ENCODE measurements at places on chromosomes 2 and 18.

DNA sequence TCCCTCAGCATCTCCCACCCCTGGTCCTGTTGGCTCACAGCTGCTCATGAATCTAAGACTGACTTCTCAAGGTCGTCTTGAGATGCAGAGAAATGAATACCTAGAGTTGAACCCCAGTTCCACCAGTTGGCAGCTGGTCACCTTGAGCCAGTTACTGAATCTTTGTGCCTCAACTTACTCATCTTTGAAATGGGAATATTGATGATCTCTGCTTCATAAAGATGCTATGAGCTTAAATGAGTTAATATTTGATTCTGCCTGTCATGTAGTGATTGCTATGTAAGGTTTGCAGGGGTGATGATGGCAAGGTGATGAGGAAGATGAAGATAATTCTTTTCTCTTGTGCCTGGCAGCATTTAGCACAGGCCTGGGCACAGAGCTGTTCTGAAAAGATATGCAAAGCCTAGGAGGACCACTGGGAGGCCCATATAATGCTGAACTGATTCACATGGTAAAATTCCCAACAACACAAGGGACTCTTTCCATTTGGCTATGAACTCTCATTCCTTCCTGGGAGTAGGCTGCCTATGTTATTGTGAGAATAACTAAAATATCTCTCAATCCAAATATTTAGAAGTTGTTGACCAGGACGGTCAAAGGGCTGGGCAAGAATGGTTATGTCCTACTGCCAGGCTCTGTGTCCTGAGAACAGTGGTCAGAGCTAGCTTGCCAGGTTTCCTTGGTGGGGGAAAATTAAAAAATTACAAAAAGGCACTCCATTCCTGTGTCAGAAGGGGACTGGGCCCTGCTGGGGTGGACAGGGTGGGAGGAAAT, 70.9 kb downstream of the APOB start:
- DNase-seq, result no peak

GRCh38 chr18:13892098-13892497, 23.2 kb downstream of the MC2R start:
- no peak for DNase-seq

GRCh38 chr18:55235094-55235461, 275.8 kb upstream of the CCDC68 start:
- no peak for DNase-seq

- no peak for DNase-seq
Measured at GRCh38 chr2:60818272-60818671, 62.2 kb downstream of the PAPOLG start.

GRCh38 chr2:58686776-58687175, 445.7 kb upstream of the FANCL start:
- DNase-seq, result no peak

GRCh38 chr2:86275962-86276361, 61.5 kb downstream of the REEP1 start:
- DNase-seq, result no peak

DNA sequence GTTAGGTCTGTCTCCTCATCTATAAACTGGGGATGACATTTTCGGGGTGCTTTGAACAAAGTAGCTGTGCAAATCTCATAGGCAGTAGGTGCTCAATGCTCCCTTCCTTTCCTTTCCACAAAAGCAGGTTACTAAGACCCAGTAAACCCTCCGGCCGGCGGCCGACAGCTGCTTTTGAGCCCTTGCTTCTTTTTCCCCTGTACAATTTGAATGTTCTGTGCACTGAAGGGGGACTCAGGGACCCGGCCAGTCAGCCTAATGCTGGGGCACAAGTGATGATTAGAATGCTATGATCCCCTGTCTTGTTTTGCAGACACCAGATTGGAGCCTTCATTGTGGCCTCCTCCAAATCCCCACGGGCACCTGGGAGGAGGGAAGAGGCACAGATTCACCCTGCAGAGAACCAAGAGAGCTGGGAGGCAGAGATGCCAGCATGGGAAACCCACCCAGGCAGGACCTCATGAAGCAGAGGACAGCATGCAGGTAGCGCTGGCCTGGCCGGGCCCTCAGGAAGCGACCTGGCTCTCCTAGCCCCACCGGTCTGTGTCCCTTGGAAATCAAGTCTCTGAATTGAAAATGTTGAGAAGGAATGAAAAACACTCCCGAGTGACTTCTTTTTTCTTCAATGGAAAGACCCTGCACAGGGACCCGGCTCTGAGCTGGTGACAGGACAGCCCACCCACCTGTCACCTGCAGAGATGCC, 128.6 kb upstream of the HDAC4 start:
- no peak for DNase-seq

DNA sequence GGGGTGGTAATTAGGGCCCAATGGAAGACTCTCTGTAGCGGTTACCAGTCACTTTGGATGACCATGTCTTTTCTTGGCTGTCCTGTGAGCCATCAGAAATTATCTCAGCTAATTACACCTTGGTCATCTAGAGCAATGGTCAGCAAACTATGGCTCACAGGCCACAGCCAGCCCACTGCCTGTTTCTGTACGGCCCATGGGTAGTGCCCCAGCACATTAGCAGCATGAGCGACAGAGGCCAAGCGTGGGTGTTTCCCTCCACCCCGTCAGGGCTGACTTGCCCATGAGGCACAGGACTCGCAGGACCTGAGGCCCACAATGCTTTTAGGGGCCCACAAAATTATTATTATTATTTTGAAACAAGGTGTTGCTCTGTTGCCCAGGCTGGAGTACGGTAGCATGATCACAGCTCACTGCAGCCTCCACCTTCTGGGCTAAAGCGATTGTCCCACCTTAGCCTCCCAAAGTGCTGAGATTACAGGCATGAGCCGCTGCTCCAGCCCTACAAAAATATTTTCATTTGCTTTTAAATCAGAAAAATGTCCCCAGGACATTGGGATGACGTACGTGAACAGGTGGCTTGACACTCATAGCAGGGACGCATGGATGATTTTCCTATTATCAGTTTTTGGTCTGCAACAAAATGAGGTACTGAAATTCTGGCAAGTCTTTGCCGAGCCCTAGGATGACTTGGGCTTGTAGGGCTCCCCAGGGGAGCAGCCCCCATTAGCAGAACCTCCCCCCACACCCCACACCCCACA, 29.3 kb upstream of the CEP68 start:
- DNase-seq, result no peak

GRCh38 chr2:58350484-58350883, 109.4 kb upstream of the FANCL start:
- no peak for DNase-seq

DNA sequence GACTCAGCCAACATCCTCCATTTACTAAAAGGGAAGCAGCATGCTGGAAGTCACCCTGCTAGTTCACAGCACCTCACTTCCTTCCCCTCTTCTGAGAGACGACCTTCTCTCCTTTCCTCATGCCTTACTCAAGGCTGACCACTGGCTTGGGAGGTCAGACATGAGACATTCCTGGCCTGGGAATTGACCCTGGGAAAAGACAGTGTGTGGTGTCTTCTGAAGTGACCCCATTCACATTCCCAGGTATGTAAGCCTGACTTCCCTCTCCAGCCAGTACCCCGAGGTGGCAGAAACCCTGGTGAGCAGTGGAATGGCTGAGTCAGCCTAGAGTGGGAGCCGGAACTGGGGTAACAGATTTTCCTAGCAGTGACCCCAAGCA, 92.4 kb downstream of the PLB1 start:
- no peak for DNase-seq

GRCh38 chr18:46072959-46073358, 899 bp upstream of the PSTPIP2 start:
- DNase-seq, result no peak

- DNase-seq, result no peak
Measured at GRCh38 chr2:168529900-168530561, 74.0 kb downstream of the CERS6 start.

DNA sequence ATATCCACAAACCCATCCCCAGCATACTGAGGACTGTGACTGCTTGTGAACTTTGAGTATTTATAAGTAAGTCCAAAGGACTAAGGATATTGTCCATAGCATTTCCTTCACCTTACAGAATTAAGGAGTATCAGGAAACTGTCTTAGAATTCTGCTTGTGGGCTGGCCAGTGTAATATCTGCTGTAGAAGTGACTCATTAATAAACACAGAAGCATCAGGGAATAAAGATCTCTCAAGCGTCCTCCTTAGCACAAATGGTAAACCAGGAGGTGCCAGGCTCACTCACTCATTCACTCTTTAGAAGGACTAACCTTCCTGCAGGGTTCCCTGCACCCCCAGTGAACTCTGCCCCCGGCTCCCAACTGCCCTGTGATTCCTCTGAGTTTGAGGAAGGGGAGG, 31.0 kb downstream of the CCDC68 start:
- DNase-seq, result no peak

- DNase-seq, result peak; percentile 69
Measured at GRCh38 chr2:23940718-23941620, 706 bp downstream of the UBXN2A start.

GRCh38 chr2:229330952-229331351, 59.9 kb upstream of the PID1 start:
- no peak for DNase-seq

DNA sequence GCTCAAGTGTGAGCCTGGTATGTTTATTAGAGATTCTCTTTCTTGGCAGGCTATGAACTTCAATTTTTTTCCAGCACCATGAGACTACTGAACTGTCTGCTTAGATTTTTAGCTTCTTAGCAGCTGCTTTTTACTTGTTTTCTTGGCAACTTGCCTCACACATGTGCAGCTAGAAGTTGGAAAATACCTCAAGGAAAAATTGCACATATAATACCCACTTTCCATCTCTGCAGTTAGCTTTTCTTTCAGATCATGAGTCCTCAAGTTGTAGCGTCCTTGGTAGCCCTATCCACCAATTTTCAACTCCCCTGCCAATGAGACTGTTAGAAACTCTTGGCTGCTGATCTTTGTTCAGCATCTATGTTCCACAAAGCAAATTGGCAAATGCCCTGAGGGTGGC, 302.1 kb downstream of the HRH4 start:
- DNase-seq, result no peak

DNA sequence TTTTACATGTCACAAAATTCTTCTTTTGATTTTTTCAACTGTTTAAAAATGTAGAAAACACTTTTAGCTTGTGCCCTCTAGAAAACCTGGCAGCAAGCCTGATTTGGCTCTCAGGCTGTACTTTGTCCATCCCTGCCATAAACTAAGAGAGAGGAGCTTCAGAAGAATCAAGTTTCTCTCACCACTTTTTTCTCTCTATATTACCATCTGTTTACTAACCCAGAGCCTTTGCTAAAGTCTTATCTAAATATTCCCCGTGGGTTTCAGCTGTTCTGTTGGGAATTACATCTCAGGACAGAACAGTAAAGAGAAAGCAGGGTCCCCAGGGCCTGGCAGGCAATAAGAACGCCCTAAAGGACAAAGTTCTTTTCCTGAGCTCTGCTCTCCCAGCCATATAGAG, 409.1 kb upstream of the CRIM1 start:
- DNase-seq, result no peak

- DNase-seq, result no peak
Measured at GRCh38 chr18:59189008-59189407, 30.9 kb upstream of the GRP start.

DNA sequence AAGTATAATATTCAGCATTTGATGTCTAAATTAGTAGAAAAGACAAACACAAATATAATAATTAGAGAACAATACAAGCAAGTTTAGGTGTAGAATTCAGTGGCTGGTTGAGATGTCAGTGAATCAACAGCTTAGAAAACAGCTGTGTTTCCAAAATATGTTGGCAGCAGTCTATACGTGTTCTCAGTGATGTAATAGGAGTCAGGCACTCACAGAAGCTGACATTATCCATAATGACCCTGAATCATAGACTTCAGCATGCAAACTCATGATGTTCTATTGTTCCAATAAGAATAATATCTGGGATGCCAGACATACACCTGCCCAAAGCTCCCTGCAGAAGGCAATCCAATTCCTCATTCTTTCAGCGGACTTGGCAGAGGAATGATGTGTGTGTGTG, 164.7 kb downstream of the SLC8A1 start:
- DNase-seq, result no peak

- no peak for DNase-seq
Measured at GRCh38 chr2:1544478-1545069, 131.3 kb downstream of the TPO start.

- DNase-seq, result no peak
Measured at GRCh38 chr2:103166456-103167324, 404.9 kb downstream of the TMEM182 start.

- DNase-seq, result no peak
Measured at GRCh38 chr2:202432776-202433175, 56.6 kb downstream of the BMPR2 start.

DNA sequence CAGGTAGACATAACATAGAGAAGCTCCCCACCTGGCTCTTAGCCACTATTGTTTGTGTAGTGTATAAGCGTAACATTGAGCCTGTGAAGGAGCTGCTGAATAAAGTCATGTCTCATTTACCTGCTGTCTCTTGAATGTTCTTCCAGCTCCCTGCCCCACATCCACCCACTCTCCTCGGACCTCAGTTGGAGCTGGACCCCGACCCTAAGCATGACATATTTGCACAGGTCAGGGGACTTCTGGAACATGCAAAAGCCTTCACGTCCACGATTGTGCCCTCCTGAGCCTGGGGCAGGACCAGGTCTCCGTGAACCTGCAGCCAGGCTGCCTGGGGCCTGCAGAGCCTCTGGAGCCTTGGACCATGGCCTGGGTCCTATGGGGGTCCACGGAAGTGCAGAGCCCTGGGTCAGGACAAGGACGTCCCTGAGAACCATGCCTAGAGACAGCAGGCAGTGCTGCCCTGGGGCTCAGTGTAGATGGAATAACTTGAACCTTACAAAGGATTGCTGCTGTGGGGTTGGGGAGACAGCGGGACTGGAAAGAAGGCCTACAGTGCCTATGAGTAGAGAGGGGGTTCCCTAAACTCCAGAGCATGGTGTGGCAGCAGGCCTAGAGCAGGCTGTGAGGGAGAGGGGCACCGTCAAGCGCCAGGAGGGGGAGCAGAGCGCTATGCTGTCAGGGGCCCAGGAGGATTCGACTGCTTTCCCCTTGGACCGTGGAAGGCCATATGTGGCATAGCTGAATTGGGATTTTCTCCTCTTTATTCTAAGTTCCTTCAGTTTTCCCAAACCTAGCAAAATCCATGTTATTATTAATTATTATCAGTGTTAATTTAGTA, 99.9 kb upstream of the ZNF236 start:
- no peak for DNase-seq

DNA sequence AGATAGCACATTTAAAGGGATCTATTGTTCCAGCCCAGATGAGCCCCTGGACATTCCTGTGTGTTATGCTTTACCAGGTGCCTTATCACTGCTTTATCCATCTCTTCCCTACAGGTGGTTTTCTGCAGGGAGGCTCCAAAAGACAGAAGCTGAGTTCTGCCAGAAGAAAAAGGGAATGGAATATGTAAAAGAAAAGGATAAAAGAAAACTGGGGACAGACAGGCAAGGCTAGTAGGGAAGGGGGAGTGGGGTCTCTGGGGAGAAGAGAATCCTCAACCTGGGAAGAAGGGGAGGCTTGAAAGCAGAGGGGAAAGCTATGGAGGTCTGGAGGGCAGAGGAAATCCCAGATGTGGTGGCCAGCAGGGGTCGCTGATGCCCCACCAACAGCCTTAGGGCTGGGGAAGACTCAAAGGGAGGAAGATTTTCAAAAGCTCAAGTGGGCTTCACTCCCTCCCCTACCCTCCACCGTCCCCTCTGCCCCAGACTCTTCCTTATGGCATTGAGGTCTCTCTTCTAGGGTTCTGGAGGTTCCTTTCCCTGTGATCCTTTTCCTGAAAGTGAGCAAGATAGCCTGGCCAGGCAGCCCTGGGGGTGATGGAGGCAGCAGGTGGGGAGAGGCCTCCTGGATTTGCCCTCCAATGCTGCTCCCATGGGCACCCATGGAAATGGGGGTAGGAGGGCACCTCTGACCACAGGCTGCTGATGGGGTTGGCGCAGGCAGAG, 178.1 kb upstream of the PKDCC start:
- peak; percentile 81 for DNase-seq
